ENCODE measurements at places on chromosomes 1 and 21. TPM values are rescaled to one million over a fixed set of nuclear protein-coding genes. Genes with fewer than 3 reads are reported as not detected.

DNA sequence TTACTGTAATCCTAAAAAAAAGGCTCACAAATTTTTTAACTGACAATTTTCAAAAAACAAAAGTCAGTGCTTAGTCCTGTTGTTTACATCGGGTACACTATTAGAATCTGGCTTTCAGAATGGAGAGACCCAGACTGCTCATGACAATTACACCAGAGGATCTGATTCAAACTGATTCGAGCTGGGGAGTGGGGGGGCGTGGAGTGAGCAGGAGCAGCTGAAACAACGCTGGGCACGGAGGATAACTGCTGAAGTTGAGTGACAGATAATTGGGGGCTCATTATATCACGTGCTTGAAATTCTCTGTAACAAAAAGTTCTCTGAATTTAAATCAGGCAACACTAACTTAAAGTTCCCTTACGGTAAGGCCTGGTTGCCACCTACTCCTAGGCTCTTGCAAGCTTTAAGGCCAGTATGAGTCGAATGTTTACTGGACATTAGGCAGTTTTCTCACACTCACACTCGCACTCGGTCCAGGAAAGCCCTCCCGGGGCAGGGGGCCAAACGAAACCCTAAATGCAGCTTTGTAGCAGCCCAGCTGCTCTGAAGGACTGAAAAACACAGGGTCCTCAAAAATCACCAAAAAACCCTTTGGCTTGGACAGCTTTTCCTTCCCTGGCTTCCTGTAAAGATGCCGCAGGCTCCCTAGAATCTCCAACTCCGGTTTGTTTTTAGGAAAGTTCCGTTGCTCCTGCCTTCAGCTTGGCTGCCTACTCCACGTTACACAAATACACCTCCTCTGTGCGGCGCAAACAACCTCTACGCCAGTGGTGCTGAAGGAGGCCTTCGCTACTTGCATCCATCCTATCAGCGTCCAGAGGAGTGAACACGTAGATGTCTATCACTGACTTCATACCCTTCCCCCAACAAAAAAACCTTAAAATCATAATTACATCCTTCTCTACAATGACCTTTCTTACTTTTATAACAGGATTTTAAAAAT, 42.9 kb downstream of the CAPZB start:
- no peak for DNase-seq

The LENEP gene
- 2.3 TPM for total RNA-seq

The OPTC gene
- total RNA-seq = not detected

DNA sequence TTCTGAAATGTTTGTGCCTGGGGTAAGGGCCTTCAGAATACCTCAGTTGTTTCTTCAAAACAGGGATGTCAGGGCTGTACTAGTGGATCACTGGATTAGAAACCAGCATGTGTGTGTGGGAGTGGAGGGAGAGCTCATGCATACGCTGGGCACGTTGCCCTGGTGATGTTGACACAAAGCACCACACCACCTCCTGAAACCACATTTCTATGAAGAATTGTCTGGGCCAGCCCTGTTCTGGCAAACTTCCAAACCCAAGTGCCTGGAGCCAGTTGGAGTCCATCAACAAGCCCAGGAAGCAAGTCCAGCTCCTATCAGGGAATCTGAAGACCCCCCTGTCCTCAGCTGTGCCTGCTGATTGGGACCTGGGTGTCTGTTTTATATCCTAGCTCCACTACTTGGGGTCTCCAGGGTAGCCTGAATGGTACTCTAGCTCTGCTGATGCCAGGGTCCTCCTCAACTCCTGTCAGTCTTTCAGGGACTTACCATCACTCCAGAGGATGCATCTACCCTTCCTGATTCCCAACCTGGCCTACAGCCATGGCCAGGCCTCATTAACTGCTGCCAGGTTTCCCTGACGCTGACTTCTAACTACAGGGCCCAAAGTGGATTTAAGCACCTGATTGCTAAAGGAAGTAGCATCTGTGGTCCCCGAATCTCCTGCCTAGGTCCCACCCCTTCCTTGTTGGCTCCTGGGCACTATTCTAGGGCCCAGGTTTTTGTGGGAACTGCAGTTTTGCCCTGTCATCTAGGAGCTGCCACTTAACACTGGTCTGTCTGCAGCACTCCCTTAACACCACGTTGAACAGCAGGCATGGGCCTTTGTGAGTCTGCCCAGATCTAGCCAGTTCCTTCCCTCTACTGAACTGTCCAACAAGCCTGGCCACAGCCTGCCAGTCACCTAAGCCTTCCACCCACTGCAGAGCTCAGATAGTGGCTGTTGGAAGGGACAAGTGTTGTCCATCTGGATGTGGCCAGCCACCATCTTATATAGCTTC, 45.5 kb downstream of the LPAR3 start:
- peak; percentile 6 for DNase-seq

DNA sequence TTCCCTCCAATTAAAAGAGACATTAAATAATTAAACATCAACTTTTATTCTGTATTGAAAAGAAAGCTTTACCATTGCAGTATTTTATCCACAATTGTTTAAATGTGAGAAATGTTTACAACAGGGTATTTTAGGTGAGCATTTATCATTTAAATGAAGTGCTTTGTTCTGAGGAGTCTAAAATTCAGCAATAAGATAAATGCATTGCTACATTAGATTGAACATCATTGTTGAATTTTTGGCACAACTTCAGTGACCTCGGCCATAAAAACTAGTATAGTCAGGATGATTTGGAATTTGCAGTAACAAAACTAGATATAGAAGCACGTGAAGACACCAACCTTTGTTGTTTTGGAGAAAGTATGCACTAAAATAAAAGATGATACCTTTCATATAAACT, 692.9 kb downstream of the USP25 start:
- no peak for DNase-seq

The ZP4 gene
- total RNA-seq = not detected

- DNase-seq = no peak
Observed at GRCh38 chr1:27928216-27928954, 6.4 kb upstream of the SMPDL3B start.

DNA sequence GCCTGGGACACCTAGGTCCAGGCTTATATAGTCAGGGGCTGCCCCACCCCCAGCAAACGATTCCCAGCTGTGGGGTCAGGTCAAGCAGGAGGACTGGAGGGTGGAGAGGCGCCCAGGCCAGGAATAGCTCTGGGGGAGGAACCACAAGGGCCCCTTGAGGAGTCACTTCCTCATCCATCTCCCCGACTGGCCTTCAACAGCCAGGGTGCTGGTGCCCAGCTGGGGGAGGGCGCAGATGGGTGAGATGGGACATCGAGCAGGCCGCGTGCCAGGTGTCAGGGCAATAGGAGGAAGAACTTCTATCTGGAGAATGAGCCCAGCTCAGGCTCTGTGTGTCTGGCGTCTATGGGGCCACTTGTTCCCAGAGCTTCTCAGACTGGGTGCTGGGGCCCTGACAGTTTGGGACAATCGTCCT, 208 bp upstream of the MYBPH start:
- no peak for DNase-seq

The ERG gene
- total RNA-seq = 0.07 TPM

The DEPDC1 gene
- 18.0 TPM for total RNA-seq

The S100A3 gene
- not detected for total RNA-seq

The PTGFRN gene
- 14.0 TPM for total RNA-seq

DNA sequence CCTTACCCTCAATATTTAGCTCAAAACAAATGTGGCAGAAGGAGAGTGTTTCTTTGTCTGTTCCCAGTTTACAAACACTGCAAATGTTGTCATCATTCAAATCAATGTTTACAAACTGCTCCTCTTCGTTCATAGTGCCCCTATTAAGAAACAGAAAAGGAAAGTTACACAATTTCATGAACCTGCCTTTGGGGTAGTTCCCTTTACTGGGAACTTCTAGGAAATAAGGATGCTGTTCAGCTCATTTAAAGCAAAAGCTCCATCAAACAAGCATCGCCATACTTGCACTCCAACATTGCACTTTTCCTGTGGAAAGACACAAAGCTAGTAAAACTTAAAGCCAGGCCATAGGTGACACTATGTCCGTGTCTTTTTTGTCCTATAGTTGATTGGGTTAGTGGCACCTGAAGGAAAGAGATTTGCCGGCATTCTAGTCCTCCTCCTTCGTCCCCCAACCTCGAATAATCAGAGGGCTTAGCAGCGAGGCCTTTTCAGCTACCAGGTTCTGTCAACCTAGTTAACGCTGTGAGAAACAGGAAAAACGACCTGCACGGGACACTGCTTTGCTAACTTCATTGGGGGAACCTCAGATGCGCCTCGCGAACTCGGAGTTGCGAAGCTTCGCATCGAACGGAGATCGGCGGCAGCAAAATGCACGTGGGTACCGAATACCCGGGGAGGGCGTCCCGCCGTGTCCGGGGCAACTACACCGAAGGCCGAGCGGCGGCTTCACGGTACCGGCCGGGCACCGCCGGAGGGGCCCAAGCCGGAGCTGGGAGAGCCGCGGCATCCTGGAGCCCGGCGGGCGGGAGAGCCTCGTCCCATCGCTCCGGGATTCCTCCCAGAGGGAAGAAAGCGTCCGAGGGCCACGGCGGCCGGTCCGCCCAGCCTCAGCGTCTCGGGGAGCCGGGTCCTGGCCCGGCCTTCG, 706 bp downstream of the C21orf91 start:
- peak; percentile 50 for DNase-seq

The TNFRSF9 gene
- 86.2 TPM for total RNA-seq

- DNase-seq = peak; percentile 56
Observed at GRCh38 chr1:167722152-167722869, 529 bp downstream of the MPZL1 start.

The PRAMEF8 gene
- total RNA-seq = not detected

DNA sequence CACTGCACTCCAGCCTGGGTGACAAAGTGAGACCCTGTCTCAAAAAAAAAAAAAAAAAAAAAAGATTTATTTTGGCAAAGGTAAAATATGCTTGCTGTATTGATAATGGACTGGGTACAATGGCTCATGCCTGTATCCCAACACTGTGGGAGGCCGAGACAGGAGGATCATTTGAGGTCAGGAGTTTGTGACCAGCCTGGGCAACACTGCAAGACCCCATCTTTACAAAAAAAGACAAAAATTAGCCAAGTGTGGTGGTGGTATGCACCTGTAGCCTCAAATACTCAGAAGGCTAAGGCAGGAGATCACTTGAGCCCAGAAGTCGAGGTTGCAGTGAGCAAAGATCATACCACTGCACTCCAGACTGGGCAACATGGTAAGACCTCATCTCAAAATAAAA, 6.3 kb downstream of the SF3A3 start:
- DNase-seq = no peak

DNA sequence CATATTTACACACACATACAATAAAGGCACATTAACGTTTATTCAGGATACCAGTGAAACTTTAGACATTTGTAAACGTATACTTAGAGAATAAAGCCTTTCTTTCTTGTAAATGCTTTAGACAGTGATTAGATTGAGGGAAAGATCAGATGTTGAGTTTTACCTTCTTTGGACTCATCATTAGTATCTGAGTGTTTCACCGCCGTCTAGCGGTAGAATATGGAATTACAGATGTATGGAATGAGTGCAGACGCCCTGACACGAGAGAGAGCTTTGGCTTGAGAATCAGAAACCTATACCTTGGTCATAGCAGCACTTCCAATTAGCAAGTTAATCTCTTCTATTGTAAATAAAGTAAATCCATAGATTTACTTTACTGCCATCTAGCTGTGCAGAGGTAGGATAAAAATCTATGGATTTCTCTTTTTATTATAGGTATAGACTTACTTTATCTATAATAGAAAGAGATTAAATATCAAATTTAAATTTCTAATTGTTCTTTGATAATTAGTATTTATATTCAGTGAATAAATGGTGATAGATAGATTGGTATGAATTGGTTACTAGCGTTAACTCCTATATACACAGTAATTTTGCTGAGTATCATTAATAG, 12.6 kb downstream of the FLG2 start:
- peak; percentile 44 for DNase-seq

DNA sequence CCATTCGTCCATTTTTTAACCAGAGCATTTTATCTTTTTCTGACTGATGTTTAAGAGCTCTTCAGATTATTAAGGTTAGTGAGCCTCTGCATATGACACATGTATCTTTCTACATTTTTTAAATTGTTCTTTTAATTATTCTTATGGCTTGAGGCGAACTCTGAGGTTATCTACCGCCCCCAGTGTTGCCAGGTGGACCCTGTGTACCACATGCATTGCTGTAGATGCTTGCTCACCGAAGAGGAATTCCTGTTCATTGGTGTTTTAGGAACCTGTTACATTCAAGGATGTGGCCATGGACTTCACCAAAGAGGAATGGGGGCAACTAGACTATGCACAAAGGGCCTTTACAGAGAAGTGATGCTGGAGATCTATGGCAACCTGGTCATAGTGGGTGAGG, 31.8 kb downstream of the ZNF684 start:
- DNase-seq = no peak

The RGS18 gene
- not detected for total RNA-seq

DNA sequence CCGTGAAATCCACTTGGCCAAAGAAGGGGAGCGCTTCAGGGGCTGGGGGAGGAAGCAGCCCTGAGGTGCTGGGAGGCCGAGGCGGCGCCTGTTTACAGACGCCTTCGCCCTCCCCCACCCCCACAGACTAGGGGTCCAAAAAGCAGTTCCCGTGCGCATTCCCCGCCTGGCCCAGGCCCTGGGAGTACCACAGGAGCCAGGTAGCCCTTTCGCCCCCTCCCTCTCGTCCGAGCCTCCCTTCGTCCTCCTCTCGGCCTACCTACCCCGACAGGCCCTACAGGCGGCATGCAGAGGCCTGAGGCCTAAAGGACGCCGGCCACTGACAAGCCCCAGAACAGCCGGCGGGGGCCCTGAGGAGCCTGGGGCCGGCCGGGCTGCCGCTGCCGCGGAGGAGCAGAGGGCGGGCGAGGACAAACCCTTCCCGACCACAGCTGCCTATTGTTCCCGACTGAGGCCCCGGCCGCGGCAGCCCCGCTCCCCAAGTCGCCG, 522 bp downstream of the RC3H1 start:
- DNase-seq = peak; percentile 42

The KRTAP12-2 gene
- not detected for total RNA-seq

The HSD3B2 gene
- total RNA-seq = not detected

DNA sequence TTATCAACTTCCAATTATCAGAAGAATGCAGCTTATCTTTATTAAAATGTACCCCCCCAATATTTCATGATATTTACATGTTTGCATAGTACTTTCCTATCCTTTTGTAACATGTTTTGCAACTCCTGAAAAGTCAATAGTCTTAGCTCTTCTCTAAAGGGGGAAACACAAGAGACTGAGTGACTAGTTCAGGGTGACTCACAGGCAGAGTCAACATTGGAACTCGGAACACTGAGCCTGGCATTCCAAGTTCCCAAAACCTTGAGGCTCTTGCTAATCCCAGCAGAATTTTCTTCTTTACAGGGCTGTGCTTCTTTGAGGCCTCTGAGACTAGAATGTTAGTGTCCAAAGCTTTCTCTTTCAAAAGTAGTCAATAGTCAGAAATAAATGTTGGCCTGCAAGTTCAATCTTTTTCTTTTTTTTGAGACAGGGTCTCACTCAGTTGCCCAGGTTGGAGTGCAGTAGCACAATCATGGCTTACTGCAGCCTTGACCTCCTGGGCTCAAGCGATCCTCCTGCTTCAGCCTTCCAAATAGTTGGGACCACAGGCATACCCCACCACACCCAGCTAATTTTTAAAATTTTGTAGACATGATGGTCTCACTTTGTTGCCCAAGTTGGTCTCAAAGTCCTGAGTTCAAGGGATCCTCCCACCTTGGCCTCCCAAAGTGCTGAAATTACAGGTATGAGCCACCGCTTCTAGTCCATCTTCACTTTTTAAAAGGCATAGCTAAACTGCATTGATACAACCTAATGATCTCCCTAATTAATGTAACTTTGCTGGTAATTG, 37.5 kb downstream of the ZNF281 start:
- no peak for DNase-seq

GRCh38 chr1:4119516-4120220, 219.6 kb upstream of the C1orf174 start:
- DNase-seq = no peak

The TRNP1 gene
- total RNA-seq = 0.49 TPM
